Skeletal muscle cell (primary cell): ENCODE measurements at places on chromosomes 6 and 20.
A peak's percentile ranks its signal among the peaks of the same experiment; 100 is the strongest.

DNA sequence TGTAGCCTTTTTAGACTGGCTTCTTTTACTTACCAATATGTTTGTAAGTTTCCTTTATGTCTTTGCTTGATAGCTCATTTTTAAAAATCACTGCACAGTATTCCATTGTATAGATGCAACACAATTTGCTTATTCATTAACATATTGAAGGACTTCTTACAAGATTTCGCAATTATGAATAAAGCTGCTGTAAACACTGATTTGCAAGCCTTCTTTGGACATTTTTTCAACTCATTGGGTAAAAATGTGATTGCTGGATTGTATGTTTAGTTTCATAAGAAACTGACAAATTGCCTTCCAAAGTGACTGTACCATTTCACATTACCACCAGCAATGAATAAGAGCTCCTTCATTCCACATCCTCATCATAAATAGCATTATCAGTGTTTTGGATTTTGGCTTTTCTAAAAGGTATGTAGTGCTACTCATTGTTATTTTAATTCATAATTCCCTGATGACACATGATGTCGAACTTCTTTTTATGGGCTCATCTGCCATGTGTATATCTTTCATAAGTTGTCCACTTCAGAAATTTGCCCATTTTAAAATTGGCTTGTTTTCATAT lies 80.7 kb downstream of the TFAP2B start:
- peak; percentile 6 for DNase-seq

GRCh38 chr6:121344539-121344938 lies 10.3 kb upstream of the TBC1D32 start:
- no peak for DNase-seq

GRCh38 chr20:8019246-8019997 lies at the start of gene TMX4:
Gene TMX4 (minus strand): TSS chr20:8019761. CDS start chr20:8019613, 148 bp downstream.
- DNase-seq: peak; percentile 89

GRCh38 chr20:15916623-15917022 lies 656.6 kb downstream of the KIF16B start:
- DNase-seq: no peak

- peak; percentile 1 for DNase-seq
Observed at GRCh38 chr20:8473459-8473858, 341.4 kb downstream of the PLCB1 start.

DNA sequence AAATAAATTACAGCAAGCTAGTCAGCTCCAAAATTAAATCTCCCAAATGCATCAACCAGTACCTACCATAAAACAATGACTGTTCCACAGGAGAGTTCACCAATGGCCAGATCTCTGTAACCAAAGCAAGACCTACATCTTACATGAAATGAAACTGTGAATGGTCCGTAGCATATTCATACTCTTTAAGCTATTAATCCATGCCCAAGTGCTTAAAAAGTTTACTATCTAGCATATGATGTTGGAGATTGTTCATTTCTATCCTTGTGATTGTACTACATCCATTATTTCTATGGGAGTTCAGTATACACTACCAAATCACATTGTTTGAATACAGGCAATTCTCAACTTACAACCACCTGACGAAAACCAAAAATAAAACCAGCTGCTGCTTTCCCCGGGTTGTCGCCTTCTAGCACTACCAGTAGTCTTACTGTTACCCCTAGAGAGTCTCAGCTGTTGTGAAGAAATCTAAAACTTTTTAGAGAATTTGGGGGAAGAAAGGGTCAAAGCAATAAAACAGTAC lies 38.0 kb downstream of the HIVEP2 start:
- no peak for DNase-seq

DNA sequence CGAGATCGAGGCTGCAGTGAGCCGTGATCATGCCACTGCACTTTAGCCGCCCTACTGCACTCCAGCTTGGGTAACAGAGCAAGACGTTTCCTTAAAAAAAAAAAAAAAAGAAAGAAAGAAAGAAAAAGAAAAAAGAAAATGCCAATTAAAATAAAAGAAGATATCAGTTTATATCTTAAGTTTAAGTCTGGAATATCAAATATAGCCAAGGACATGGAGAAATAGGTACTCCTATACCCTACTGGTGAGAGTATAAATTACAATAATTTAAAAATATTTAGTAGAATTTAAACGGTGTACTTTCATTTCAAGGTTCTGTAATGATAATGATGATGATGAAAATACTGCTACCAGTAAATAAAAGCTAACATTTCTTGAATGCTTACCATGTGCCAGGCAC lies 3.8 kb upstream of the TRIM31 start:
- no peak for DNase-seq

DNA sequence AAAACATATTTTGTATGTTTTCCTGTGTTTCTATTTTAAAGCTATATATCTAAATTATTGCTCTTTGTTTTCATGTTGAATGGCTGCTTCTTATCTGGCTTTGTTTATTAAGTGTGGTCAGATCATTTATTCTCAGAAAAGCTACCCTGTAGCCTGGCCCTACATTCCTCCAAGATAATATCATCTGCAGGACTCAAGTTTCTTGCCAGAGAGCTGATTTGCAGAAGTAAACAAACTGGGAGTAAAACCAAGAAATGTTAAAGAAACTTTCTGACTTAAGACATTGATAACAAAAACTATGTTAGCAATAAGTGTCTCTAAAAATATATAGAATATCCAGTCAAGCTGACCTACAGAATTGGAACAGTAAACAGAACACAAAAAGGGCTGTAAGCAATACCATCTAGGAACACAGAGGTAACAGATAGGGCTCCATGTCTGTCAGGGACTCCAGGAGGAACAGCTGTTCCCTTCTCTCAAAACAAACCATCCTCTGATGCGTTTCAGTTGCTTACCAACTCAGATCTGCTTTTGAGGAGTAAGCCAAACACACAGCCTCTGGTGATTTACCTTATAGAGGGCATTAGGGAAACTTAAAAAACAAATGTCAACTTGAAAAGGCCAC lies 17.5 kb upstream of the CEP85L start:
- DNase-seq: peak; percentile 45

DNA sequence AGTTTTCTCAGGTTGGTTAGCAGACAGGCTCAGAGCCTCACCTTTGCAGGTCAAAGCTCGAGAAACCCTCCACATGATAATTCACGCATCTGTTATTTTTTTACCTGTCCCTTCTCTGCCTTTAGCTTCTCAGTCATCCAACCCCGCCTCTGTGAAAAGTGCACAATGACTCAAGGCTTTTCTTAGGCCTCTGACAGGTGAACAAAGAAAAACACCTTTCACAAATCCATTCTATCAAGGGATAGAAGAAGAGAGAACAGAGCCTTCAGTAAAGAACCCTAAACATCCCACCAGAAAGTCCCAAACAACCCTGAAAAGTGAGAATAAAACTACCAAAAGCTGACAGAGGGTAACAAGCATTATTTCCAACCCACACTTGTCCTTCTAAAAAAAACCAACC lies 178.2 kb downstream of the GJA10 start:
- no peak for DNase-seq

DNA sequence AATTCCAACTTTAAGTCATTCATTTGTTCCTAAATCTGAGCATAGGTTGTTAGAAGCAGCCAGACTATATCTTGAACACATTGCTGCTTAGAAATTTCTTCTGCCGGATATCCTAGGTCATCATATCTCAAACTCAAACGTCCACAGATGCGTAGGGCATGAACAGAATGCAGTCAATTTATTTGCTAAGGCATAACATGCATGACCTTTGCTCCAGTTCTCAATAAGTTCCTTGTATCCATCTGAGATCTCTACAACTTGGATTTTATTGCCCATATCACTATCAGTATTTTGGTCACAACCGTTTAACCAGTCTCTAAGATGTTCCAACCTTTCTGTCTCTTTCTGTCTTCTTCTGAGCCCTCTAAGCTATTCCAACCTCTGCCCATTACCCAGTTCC lies 210.9 kb upstream of the MANEA start:
- DNase-seq: no peak

GRCh38 chr6:149084808-149085556 lies 232.5 kb upstream of the TAB2 start:
- no peak for DNase-seq

DNA sequence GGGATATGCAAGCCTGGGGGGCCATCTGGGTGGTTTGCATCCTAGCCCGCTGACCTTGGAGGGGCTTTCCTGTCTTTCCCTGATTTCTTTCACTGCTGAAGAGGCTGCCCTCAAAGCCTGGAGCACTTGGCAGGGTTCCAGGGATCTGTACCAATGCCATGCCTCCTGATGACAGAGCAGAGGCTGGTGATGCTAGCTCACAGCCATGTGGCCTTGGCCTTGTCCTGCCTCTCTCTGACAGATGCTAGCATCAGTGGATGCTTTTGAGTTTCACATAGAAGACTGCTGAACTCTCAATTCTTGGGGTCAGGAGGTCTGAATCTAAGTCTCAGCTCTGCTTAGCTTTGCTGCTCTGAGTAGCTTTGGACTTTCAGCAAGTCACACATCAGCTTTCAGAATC lies 21.9 kb upstream of the RREB1 start:
- no peak for DNase-seq

GRCh38 chr20:59308493-59309201 lies 8.2 kb downstream of the EDN3 start:
- DNase-seq: no peak

DNA sequence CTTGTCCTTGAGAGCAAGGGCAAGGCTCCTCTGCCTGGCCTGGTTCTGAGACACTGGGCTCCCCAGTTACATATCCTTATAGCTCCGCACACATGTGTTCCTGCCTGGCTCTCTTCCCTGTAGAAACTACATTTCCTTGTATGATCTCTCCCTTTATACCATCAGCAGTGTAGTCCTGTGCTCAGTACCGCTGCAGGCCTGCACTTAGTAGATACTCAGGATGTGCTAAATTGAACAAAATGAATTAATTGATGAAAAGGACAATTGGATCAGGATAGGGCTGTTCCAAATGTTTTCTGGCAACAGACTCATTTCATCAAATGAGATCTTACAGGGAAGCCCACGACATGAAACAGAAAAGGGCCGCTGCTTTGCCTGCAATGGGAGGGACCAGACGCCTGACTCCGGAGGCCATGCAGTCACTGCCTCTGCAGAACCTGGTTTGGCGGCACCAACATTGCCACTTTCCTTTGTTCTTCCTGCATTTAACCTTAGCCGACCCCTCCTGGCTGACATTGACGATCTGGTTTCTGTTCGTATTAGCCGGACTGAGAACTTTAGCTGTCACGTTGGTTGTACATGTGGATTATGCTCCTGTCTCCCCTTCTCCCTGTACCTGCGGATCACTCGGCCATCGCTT lies 53.3 kb downstream of the CHMP4B start:
- DNase-seq: no peak

GRCh38 chr6:146866731-146867414 lies 268.1 kb downstream of the ADGB start:
- DNase-seq: no peak

GRCh38 chr6:1396952-1397868 lies 7.8 kb downstream of the FOXF2 start:
- DNase-seq: peak; percentile 47

- DNase-seq: no peak
Observed at GRCh38 chr6:161376367-161376766, 102.5 kb upstream of the AGPAT4 start.

DNA sequence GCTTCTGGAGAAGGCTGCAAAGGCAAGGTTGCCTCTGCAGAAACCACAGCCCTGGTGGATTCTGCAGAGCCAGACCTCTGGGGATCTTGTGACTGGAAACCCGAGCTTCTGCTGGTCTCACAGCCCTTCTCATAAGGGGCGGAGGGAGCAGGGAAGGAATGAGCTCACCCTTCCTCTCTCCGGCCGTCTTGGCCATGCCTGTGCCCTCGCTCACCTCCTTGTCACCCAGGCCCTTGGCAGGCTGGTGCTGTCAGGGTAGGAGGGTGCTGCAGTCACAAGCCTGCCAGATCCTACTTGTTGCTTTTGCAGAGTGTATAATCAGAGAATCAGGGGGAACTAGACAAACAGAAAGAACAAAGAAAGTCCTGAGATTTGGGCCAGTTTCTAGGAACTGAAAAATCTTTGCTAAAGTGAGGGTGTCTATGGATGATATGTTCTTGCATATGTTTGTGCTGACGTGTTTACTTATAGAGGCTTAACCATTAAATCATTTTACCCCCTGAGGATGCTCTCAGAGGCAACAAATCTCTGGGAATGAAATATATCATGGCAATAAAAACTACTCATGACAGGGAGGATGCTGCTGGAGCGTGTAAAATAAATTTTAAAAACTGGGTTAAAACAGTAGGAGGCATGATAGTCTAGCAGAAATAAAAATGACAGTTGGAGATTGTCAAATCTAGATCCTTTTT lies 244.9 kb upstream of the SOX4 start:
- DNase-seq: peak; percentile 48

DNA sequence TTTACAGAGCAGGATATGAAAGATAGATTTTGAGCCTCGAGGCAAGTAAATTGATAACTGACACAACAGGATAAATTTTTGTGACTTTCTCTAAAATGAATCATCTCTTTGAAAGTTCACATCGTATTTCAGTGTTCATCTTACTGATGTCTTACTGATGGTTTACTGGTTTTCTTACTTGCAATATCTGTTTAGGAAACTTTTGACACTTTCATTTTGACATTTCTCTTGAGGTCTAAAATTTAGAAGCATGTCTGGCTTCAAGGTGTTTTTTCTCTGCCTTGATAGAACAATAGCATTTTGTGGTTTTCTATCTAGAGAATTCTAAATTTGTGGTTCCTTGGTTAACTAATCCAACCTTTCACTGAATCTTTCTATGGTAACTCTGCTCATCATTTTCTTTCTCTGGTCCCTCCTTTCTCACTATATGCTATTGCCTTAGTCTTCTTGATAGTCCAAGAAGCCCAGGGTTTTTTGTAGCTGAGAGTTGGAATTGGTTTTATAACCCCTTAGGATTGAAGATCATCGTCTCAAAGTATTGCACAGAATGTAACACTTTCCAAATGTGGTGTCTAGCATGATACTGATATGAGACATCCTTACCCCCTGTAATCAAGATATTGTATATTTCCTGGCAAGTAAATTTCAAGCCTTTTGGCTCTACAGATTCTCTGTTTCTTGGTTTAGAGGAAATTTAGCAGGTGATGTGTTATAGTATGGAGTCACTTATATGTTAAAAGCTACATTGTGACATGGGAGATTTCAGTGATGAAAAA lies 98.7 kb downstream of the RNF144B start:
- no peak for DNase-seq

GRCh38 chr6:111681860-111682259 lies 76.2 kb upstream of the TRAF3IP2 start:
- no peak for DNase-seq

DNA sequence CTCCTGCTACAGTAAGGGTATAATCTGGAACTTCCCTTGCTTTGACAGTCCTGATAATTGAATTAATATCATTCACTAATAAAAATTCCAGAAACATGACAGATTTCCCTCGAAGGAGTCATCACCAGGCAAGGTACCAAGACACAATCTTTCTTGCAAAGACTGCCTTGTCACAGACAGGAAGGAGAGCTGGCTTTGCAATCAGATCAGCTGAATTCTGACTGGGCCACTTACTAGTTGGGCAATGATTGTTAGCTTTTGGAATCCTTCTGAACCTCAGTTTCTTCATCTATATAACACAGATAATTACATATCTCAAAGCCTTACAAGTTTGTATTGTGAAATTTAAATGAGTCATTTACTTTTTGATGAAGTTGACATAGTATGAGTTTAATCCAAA lies 344.2 kb downstream of the RFPL4B start:
- DNase-seq: peak; percentile 79

DNA sequence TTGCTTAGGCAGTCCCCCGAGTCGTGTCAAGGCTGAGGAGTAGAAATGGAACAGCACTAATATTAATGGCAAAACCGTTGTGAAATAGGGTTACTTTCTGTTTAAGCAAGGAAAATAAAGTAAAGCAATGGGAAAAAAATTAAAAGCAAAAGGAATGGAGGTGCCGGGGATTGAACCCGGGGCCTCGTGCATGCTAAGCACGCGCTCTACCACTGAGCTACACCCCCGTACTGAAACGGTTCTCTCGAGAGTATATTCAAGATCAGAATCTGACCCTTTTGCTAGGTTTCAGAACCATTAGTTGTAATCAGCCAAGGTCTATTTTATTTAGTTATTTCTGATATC lies 85.5 kb downstream of the TRIM27 start:
- DNase-seq: peak; percentile 13
